OCI-LY7 (cell line): ENCODE measurements at places on chromosomes 1 and 21.
A peak's percentile ranks its signal among the peaks of the same experiment; 100 is the strongest.

DNA sequence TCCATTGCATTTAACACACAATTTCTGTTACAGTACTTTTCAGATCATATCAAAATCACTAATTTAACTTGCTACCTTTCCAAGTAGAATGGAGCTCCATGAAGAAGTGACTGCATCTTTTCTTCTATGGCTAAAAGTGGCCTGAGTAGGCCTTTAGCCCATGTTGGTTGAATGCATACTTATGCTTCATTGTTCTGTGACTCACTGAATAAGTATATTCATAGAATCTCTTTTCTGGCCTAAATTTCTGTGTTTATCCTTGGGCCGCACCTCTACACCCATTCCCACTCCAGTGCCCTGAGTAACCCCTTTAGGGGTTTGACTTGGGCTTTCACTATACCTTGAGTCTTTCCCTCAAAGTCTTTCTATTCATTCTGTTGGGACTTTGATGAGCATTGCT is 42.1 kb upstream of the ARHGAP29 start:
- no peak for DNase-seq

- no peak for DNase-seq
Observed at GRCh38 chr1:244242446-244242845, 191.4 kb downstream of the ZBTB18 start.

- DNase-seq = no peak
Observed at GRCh38 chr1:151989211-151989862, 4.3 kb downstream of the S100A10 start.

DNA sequence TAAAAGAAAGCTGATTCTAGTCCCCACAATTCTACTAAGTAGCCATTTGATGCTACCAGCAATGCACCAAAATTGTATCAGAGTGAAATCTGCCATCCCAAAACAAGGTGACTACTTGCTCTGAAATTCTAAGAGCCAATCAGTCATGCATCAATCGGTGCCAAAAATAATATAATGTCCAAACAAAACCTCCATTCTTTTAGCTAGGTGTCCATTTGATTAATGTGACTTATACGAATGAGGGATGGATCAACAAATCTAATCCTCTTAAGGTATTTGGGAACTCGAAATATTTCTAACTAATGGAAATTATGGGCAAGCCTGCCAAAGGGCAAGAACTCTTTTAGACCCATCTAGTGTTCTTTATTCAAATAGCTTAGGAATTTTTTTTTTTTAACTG is 66.4 kb upstream of the NEK2 start:
- no peak for DNase-seq

DNA sequence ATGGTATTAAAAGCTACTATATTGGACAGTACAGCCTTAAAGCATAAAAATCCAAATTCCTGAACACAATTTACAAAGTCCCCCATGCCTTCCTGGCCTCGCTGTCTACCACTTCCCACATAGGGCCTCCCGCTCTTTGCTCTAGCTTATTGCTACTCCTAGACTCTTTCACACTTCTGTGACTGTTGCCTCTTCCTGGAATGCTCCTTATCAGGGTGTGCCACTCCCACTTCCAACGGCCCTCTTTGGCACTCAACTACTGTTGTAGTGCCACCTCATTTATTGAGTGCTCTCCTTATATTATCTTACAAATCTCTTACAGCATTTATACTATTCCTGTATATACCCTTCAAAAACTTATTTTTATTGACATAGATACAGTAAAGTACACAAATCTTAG is 4.8 kb downstream of the SARS1 start:
- no peak for DNase-seq

- DNase-seq = peak; percentile 54
Observed at GRCh38 chr1:213374369-213374768, 323.3 kb downstream of the RPS6KC1 start.

GRCh38 chr1:21568006-21568746 is 59.0 kb downstream of the ALPL start:
- DNase-seq = no peak

- DNase-seq = no peak
Observed at GRCh38 chr21:27674041-27674615, 707.2 kb upstream of the ADAMTS5 start.

- DNase-seq = no peak
Observed at GRCh38 chr21:34673006-34673405, 4.2 kb downstream of the CLIC6 start.

DNA sequence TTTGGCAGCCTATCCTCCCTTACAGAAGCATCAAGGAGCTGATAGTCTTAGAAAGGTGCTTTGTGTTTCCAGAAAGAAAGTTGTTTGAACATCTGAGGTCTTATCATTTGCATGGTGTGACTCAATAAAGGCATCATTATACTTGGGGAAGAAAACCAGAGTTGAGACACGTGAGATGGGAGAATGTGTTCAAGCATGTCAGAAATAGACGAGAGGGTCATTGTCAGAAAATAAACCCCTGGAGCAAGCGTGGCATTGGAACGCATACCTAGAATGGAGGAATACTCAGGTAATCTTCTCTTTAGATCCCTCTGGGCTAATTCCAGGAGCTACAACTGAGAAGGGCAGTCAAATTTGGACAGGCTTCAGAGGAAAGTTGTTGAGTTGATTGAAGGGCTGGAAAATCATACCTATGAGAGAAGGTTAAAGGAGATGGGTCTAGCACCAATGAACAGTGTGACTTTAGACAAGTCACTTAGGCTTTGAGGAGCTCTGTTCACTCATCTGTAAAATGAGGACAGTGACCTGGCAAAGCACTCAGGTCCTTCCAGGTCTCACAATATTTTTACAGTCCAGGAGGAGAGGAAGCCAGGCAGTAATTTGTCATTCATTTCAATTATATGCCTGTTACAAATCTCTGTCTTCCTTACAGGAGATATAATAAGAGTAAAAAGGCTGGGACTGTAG is 101.3 kb upstream of the C1orf21 start:
- no peak for DNase-seq

DNA sequence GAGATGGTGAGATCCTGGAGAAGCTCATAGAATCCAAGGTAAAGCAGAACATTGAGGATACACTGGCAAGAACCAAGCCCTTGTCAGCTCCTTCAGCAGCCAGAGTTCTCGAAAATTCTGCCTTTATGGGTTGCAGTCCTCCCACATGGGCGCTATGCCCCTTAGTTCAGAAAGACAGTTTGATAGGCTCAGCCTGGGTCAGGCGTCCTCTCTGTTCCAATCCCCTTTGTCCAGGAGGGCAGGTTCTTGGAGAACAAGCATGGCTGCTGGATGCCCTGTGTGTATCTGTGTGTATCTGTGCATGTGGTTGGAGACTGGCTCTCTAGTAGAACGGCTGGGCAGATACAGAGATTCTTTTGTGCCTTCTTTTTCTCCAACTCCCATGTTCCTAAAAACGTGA is 8.0 kb upstream of the NBL1 start:
- no peak for DNase-seq

DNA sequence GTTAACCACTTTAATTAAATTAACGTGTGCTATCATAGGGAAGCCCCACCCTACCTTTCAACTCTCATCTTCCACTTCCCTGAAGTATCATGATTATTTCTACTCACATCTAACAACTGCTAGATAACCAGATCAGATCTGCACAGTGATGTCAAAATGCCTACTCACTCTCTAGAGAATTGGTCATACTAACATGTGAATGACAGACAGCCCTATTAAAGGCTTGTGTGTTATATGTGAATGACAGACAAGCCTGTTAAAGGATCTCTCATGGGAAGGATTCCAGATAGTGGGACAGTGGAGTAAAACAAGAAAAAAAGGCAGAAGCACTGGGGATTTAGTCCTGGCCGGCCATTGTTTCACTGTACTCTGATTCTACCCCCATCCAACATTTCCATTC is 12.6 kb downstream of the VTCN1 start:
- no peak for DNase-seq

DNA sequence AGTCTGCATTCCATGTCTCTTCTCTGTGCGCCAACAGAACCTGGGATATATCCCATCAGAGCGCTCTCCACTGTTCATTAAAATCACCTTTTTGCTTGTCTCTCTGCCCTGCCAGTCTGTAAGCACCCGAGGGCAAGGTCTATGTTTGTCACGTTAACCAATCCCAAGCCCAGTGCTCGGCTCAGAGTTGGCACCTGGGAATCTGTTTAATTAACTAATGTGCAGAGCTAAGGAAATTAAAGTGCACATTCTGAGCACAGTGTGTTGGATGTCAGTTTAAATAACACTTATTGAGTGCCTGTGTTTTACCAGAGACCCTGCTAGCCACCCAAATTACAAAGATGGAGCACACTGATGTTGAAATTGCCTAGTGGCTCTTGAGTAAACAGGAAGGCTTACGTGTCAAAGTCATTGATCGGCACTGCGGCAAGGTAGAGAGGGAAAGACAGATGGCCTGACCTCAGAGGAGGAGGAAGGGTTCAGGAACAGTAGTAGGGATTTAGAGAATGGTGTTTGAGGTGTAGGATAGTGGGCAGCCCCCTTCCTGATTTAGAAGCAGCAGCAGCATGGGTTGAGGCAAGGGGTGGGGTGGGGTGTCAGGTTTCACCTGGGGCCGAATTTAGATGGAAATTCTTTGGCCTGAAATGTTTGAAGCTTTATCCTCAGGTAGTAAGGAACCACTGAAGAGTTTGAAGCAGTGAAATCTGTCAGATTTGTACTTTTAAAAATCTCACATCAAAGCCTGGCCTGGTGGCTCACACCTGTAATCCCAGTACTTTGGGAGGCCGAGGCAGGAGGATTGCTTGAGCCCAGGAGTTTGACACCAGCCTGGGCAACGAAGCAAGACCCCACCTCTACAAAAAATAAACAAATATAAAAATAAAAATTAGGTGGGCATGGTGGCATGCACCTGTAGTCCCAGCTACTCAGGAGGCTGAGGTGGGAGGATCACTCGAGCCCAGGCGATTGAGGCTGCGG is 7.7 kb downstream of the ARMH1 start:
- DNase-seq = no peak

- DNase-seq = peak; percentile 93
Observed at GRCh38 chr1:109214695-109215623, 1.2 kb downstream of the SARS1 start.

DNA sequence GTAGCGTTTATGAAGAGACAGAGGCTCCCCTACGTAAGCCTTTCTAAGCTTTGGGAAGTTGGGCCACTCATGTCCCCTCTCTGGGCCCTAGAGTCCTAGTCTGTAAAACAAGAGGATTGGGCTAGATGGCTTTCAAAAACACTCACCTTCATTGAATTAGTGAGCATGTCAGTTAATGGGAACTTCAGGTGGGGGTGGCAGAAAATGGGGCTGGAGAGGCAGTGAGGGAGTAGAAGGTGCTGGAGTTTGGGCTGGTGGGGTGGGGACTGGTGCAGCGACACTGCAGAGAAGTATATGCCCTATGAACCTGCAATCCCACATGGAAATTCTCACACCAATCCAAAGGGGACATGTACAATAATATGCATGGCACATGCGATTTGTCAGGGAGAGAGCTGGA is 182.7 kb downstream of the C1orf94 start:
- no peak for DNase-seq

GRCh38 chr1:214165850-214166374 is 115.0 kb upstream of the SMYD2 start:
- DNase-seq = no peak

- peak; percentile 5 for DNase-seq
Observed at GRCh38 chr1:153032677-153033308, 1.8 kb downstream of the SPRR1B start.

- DNase-seq = no peak
Observed at GRCh38 chr21:42277593-42277992, 37.6 kb downstream of the TFF3 start.

DNA sequence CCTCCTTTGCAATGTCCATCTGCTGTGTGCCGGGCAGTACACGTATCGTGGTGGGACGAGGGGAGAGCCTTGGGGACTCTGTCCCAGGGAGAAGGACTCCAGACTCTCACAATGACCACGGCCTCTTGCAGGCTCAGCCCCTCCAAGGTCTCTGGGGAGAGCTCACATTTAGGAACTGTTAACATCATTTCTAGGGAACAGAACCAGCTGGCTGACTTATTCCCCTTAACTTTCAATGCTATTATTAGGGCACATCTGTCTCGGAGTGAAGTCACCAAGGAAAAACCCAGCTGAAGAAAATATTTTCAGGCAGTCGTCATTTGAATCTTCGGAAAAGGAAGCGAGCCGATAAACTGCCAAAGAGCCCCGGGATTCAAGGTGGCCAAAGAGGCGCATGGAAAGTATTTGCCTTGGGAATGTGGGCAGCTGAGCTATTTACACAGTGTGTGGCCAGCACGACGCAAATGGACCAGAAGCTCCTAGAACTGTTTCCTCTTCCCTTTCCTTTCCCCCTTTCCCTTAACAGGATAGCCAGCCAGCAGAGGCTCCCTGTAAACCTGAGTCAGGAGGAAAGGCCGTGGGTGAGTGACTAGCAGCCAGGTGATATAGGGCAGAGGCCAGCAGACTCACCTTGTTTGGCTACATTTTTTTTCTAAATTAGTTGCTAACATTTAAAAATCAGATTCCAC is 74.5 kb downstream of the ITPKB start:
- no peak for DNase-seq

DNA sequence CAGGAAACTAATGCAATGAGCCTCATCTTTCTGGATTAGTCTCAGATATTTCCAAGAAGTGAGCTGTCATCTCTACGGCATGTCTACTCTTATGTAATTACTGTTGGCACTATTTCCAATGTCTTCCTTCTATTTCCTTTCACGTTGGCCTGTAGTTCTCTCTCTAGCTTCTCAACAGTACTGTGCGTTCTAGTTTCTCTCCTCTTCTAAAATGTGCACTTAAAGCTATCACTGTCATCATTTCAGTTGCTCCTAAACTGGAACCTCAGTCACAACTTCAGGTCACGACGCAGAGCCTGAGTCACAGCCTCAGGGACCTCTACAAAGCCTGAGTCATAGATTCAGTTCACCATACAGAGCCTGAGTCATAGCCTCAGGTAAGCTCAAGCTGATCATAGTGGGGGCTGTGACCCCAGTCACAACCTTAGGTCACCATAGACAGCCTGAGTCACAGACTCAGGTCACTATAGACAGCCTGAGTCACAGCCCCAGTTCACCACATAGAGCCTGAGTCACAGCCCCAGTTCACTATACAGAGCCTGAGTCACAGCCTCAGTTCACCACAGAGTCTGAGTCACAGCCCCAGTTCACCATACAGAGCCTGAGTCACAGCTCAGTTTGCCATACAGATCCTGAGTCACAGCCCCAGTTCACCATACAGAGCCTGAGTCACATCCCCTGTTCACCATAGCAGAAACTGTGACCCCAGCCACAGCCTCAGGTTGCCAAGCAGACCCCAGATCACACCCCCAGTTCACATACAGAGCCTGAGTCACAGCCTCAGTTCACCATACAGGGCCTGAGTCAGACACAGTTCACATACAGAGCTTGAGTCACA is 13.0 kb downstream of the WNT9A start:
- no peak for DNase-seq

DNA sequence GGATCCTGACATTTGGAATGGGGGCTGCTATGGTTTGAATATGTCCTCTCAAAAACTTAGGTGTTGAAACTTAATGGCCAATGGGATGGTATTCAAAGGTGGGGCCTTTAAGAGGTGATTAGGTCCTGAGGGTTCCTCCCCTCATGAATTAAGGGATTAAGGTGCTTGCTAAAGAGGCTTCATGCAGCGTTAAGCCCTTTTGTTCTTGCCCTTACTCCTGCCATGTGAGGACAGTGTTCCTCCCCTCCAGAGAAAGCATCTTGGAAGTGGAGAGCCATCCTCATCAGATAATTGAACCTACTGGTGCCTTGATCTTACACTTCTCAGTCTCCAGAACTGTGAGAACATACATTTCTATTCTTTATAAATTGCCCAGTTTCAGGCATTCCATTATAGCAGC is 146.6 kb downstream of the KCNJ6 start:
- no peak for DNase-seq
